ENCODE measurements at places on chromosomes 2 and 18.

DNA sequence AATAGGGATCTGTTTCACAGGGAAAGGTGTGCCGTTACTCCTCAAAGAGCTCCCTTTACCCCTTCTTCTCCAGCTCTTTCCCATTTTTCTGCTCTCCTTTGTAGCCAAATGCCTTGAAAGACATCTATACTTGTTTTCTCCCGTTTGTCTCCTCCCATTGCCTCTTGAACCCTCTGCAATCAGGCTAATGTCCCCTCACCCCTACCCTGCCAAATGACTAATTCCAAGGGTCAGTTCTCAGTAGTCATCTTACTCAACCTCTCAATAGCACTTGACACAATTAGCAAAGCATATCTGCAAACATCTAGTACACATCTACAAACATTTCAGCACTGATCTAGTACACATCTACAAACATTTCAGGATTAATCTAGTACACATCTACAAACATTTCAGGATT is 12.6 kb downstream of the MRO start:
- DNase-seq: no peak

GRCh38 chr2:239267288-239267951 is 133.4 kb downstream of the HDAC4 start:
- DNase-seq: no peak

DNA sequence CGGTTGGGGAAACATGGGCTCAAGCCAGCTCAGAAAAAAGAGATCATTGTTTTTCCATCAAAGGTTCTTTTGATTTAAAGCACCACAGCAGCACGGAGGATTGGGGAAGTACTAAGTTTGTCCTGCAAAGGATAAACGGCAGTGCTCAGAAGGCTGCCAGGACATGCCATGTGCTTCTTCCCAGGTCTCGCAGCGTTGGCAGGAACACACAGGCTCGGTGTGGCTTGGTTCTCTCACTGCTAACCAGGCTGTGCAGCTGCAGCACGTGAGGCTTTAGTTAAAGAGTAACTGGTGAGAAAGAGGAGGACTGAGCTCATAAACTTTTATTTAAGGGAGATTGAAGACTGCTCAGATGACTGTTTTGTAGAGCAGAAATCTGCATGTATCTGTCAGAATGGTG is 264.3 kb downstream of the TSN start:
- DNase-seq: no peak

DNA sequence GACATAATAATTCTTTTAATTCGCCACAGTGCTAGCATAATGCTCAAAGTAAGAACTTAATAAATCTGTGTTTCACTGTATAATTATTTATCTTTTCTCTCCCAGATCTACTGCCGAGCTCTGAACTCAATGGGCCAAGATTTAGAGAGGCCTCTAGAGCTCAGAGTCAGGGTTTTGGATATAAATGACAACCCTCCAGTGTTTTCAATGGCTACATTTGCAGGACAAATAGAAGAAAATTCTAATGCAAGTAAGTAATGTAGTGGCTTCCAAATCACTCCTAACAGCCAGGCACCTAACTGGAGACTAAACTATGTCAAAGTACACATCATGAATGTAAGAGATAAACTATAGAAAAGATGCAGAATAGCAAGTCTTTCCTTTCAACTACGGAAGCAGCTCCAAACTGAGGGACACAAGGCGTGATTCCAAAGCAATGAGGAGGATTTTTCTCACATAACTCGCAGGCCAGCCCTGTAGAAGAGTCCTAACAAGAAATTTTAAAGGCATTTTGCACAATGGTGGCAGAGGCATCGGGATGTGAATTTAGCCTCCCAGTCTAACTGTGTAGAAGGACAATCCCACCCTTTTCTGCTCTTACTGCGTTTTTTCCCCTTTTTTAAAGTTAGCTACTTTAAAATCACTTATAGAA is 12.0 kb downstream of the DSG1 start:
- no peak for DNase-seq

GRCh38 chr2:88160517-88160916 is 9.6 kb upstream of the THNSL2 start:
- DNase-seq: no peak

DNA sequence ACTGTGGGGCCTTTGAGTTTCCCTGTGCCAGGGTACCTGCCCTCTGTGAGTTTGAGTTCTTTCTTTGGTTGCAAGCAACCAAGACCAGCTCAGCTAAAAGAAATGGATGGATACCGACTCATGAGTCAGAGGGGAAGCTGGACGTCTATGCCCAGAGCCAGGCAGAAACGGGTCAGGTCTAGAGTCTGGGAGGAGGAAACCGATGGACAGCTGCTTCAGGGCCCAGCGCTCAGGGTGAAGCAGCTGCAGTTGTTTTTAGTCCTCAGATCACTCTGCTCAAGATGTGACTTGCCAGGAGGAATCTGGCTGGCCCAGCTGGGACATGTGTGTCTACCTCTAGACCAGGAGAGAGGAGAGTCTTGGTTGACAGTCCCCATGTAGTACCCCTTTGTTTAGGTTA is 10.1 kb upstream of the TYMS start:
- no peak for DNase-seq
